ENCODE measurements at places on chromosomes 4 and X.

GRCh38 chrX:108312011-108312410, 126.2 kb downstream of the COL4A6 start:
- no peak for DNase-seq

DNA sequence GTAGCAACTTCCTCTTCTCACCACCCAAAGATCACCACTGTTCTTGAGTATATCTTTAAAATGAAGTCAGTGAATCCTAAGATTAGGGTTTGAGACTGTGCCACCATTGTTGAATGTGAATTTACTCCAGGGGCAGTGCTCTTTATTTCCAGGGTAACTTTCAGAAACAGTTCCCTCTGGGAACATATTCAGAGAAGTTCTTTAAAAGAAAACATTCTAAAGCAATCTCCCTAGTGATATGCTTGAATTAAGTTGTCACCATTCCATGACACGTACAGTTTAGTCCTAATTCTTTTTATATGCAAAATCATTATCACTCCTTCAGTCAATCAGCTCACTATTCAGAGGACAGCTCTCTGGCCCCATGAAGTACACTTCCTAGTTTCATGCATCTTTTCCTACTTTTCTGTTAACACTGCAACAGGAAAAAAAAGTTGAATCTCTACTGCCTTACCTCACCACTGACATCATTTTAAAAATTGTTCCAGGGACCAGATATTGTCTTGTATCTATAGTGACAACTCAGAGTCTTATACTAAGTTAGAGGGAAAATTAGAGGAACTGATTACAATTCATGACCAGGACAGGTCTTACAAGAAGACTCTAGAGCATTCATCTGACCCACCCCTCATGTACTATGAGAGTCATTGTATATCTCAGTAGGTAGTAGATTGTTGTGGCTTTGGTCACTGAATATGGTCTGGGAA, 49.8 kb downstream of the PARM1 start:
- no peak for DNase-seq

- DNase-seq, result no peak
Measured at GRCh38 chrX:77276742-77277141, 170.4 kb upstream of the FGF16 start.

DNA sequence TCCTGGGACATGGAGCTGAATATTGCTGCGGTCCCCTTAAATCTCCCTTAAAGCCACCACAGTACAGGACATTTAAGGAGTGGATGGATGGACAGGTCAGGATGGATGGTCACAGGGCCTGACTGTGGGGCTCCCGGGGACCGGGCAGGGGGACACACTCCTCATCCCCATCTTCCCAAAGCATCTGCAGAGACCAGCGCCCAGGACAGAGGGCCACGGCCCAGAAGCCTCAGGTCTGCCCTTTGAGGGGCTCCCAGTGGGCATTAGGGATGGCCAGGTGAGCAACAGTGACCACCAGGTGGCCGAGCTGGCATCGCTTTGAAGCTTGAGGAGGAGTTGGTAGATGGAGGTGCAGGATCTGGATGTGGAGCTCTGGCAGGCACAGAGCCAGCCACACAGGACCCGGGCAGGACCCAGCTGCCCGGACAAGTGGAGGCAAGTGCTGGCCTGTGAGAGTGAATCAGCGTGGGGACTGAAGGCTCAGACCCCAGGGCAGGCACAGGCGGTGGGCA, 51.4 kb downstream of the ABLIM2 start:
- DNase-seq, result no peak

- DNase-seq, result no peak
Measured at GRCh38 chr4:144614850-144615585, 30.9 kb upstream of the HHIP start.

GRCh38 chrX:110938977-110939732, 143.5 kb upstream of the CHRDL1 start:
- no peak for DNase-seq

All from kidney epithelial cell (primary cell).